Stimulated activated CD8-positive, alpha-beta memory T cell treated with anti-CD3 and anti-CD28 coated beads, Interleukin-2, amount 100 ng/mL, for 1 hour (primary cell): ENCODE measurements at places on chromosomes 11 and 22.

- DNase-seq = no peak
Measured at GRCh38 chr11:107770551-107770951, 58.7 kb upstream of the SLN start.

DNA sequence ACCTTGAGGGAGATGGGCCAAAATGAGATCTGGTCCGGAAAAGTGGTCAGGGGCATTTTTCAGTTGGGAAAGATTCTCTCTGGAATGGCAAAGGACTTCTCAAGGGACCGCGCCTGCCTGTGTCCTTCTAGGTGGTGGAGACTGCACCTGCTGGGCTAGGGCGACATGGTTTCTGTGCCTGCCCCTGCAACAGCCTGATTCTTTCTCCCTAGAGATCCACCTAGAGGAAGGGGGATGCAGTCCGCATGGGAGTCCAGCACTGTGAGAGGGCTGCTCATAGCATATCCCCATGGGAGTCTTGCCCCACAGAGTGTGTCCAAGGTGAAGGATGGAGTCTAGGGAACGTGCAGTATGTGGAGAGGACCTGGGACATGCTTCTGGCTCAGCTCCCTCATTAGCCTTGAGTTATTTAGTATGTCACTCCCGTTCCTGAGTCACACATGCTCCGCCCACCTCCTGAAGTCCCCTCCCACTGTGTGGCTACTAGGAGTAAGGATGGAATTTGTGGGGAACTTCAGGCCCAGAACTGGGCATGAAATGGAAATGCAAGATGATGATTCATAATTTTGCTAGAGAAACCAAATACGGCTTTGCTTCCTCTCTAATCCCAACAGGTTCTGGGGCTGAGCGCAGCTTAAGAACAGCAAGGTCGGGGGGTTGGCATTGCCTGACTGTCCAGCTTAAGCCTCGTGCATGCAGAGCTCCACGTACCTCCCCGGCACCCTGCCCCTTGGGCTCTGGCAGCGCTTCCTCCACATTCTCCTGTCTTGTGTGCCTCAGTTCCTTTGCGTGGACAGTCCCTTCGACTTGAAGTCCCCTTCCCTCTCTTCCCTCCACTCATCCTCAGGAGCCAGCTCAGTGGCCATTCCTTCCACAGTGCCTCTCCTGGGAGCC is 35.0 kb downstream of the GRIK4 start:
- DNase-seq = no peak

GRCh38 chr22:42335839-42336378 is 65.5 kb upstream of the TCF20 start:
- DNase-seq = no peak

DNA sequence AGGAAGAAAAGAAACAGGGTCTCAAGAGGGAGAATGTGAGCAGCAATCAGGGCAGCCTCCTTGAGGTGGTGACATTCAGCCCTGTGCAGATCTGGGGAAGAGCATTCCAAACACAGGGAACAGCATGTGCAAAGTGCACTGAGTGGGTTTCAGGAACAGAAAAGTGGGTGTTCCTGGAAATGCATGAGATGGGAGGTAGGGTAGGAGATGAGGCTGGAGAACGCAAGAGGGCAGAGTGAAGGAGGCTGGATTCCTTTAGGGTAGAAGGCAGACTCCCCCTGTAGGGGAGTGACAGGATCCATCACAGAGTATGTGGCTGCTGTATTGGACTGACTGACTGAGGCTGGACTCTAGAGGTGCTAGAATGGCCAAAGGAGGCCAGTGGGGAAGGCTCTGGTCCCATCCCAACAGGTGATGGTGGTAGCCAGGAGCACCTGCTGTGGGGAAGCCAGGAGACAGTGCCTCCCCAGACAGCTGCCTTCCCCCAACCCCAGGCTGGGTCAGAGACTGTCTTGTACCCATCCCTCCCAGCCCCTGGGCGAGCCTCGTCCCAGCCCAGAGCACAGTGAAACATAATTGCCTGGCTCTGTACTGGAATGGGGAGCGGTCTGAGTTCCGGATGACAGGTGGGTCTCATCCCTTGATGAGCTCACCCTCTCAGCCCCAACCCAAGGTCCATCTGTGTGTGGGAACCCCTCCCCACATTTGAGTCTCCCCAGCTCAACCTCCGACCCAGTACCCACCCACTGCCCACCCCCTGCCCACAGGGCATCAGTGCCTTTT is 419.4 kb downstream of the MN1 start:
- no peak for DNase-seq

DNA sequence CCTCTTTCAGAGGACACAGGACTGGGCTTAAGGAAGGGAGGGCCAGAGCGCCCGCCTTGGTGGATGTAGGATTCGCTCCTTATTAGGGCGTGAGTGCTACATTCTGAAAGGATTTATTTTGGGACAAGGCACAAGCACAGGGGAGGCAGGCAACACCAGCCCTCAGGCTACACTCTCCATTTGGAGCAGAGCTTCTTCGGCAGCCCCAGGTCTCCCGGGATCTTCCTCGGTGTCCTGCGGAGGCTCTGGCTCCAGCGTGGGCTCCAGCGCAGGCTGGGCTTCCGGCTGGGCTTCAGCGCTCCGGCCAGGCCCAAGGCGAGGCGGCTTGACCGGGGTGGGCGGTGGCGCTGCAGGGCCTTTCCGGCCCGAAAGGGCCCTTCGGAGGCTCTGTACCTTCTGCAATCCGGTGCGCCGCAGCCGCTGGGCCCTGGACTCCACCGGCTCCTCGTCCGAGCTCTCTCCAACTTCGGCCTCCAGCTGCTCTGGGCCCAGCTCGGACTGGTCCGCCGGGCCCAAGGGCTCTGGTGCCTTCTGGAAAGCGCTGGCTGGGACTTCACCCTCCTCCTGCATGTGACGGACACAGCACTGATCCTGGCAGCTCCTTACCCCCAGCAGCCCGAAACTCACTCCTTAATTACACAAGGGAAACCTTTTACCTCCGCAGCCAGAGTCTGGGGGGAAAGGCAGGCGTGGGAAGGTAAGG is 1.1 kb downstream of the CAVIN3 start:
- no peak for DNase-seq

DNA sequence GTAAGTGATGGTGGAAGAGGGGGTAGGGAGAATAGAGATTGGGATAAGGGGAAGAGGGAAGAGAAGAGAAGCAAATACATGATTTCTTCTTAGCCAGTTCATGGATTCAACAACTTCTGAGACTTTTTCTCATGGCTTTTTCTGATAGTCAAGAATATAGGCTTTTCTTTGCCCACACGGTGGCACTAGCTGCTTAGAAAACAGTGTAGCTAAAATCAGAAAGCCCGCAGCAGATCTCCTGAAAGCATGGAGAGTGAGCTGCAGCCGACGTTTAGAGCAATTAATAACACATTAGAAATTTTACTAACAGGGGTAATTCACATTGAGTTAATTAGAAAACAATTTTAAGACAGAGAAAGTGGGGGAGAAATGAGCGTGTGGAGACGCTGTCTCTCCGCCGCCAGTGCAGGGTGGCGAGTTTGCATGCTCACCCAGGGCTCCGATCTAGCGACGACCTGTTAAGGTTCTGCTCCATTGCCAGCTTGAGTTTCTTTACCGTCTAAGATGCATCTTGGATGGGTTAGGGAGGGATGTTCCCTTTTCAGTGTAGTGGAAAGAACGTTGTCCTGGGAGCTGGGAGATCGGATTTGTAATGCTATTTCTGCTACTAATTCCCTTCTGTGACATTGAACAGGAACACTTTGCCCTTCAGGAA is 3.3 kb upstream of the RAG1 start:
- no peak for DNase-seq

GRCh38 chr22:30866216-30866615 is 102.4 kb downstream of the MORC2 start:
- DNase-seq = no peak

DNA sequence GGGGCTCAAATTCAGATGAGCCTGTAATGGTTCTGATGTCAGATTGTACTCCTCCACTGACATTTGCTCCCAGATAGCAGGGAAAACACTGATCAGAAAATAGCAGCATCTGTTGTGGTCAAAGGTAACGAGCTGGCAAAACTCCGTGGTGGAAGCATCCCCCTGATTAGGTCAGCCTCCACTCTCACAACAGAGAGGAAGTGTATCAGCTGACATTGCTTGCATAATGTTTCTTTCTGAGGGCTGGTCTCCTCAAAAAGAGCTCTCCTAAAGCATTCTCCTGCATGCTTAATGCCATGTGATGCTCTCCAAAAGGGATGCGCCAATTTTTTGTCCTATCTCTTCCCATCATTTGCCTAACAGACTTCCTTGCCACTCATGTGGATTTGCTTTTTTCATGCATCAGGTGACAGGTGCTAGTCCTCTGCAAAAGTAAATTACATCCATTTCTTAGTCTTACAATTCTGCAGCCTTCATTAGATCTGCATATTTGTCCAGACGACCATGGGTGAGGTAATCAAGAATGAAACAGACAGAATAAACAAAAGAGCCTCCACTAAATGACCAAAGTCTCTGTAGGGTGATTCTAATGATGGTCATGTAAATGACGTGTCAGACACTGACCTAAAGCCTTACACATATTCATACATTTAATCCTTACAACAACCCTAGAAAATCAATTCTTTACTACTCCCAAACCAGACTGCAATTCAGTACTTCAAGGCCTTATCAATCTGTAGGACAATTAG is 6.4 kb upstream of the TENM4 start:
- DNase-seq = no peak

DNA sequence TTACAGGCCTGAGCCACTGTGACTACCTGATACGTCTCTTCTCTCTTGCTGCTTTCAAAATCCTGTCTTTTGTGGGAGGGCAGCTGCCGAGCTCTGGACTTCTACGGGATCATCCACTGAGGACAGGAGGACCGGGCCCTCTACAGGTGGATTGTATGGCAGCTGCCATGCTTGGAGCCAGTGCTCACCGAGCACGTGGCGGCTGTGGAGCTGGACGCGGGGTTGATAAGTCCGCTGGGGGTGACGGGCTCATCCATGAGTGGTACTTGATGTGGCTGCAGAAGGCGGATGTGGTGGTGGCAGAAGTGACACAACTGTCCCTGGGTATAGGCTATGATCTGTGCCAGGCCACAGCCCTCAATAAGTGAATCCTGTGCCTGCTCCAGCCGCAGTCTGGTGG is 1.8 kb upstream of the CYP2D6 start:
- no peak for DNase-seq

- DNase-seq = no peak
Measured at GRCh38 chr22:47627556-47628253, 865.3 kb downstream of the TBC1D22A start.

- no peak for DNase-seq
Measured at GRCh38 chr11:115922876-115923275, 418.7 kb upstream of the CADM1 start.

DNA sequence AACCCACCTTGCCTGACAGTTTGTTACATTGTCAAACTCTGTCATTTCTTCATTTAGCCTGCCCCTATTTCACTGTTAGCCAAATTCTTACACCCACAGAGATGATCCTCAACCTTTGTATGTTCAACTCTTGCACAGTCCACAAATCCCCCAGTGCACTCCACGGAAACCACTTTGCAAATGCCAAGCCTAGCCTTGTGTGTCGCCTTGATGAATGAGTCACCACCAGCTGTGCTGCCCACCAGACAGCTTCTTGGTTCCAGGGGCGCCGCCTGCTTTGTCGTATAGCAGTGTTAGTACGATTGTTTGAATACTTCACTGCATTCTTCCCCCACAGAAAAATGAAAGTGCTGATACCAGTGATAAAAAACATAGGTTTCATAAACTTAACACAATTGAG is 686.3 kb downstream of the NTM start:
- no peak for DNase-seq

DNA sequence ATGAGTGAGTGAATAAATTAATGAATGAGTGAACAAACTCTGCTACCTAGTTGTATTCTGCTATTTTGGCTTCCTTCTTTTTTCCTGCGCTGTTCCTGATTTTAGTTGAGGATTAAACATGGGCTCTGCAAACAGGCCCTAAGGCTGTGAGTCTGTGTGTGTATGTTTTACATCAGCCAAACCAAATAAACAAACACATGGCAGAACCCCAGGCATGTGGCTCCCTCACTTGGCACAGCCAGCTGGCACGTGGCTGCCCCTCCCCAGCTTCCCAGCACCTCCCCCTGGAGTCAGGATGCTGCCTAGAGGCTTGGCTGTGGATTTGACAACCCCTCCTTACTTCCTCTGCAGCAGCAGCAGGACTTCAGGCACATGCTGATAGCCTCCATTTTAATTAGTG is 593.2 kb downstream of the INSC start:
- DNase-seq = no peak

- DNase-seq = no peak
Measured at GRCh38 chr22:40007853-40008710, 13.3 kb downstream of the FAM83F start.

DNA sequence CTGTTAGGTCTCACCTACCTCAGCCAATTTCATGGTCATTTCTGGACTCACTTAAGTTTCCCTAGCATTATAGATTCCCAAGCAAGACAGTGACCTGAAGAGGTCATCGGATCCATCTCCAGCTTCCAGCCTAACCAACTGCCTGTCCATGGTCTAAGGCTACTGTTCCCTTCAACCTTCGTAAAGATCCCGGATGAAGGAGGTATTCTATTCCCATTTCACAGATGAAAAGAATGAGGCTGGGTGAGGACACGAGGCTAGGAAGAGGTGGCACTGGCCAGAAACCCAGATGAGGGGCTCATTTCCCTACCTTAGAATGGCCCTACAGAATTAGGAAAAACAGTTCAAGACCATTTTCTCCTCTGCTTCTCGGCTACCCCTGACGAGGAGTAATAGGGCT is 31.3 kb upstream of the DRD2 start:
- no peak for DNase-seq

GRCh38 chr11:70572974-70573260 is 174.6 kb downstream of the CTTN start:
- no peak for DNase-seq

DNA sequence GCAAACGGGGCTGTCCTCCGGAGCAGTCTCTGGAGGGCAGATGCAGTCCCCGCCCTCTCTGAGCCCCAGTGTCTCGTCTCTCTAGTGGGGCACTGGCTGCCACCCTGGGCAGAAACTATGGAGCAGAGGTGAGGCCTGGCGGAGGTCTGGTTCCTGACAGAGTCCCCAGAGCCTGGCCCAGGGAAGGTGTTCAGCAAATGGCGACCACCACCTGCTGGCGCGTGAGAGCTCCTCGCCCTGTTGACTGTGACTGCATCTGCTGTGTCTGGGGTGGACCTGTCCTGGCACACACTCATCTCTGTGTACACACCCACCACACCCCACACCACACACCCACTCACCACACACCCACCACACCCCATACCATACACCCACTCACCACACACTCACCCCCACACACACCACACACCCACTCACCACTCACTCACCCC is 18.3 kb upstream of the TTLL12 start:
- DNase-seq = no peak

GRCh38 chr22:47872761-47873535 is 1110.5 kb downstream of the TBC1D22A start:
- DNase-seq = no peak
